ENCODE measurements at places on chromosomes 5 and 9. TPM values are rescaled to one million over a fixed set of nuclear protein-coding genes. Genes with fewer than 3 reads are reported as not detected.
A peak's percentile ranks its signal among the peaks of the same experiment; 100 is the strongest.

Gene SLC6A18
- polyA plus RNA-seq = 0.11 TPM

Gene MAP1B
- 50.2 TPM for polyA plus RNA-seq

Gene PTPA
- polyA plus RNA-seq = 94.0 TPM

Gene GABRA6
- polyA plus RNA-seq = not detected

Gene IL13
- polyA plus RNA-seq = not detected

Gene NCS1
- polyA plus RNA-seq = 31.8 TPM

Gene SPAG8
- 5.7 TPM for polyA plus RNA-seq

Gene EIF4E1B
- not detected for polyA plus RNA-seq

Gene NUP155
- 30.1 TPM for polyA plus RNA-seq

Gene PCDHGA5
- 2.3 TPM for polyA plus RNA-seq

Gene NOXA1
- polyA plus RNA-seq = 10.9 TPM

Gene KIAA1958
- 5.7 TPM for polyA plus RNA-seq

Gene DAB2IP
- 33.4 TPM for polyA plus RNA-seq

DNA sequence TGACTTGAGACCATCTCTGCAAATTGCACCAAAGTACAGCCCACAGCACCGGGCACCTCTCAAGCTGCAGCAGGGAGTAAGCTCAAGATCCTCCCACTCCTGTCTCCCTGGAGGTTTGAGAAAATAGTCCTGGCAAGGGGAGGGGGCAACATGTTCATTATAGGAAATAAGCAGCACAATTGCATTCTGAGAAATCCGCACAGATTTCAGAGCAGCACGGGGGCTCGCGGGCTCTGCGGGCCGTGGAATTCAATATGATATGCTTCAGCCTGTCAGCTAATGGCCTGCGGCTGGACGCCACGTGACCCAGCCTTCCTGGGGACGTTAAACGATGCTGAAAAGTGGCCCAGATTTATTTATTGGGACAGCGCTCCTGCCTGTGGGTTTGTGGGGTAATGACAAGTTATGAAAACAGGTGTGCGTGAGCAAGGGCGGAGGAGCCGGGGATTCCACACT, 156.4 kb downstream of the DAB2IP start:
- no peak for DNase-seq

DNA sequence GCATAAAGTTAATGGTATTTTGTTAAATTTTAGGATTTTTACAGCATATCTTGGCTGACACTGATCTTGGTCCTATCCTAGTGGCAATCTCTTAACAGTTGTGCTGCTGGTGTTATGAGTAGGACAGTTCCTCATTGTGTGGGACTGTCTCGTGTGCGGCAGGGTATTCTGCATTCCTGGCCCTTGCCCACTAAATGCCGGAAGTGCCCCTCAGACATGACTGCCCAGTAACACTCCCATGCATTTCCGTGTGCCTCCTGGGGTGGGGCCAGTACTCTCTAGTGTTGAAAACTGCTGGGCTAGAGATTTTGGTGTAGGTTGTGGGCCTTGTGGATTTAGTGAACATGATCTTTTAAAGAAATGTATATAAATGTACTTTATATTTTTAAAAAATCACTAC, 227.1 kb upstream of the DMRT1 start:
- DNase-seq = no peak

DNA sequence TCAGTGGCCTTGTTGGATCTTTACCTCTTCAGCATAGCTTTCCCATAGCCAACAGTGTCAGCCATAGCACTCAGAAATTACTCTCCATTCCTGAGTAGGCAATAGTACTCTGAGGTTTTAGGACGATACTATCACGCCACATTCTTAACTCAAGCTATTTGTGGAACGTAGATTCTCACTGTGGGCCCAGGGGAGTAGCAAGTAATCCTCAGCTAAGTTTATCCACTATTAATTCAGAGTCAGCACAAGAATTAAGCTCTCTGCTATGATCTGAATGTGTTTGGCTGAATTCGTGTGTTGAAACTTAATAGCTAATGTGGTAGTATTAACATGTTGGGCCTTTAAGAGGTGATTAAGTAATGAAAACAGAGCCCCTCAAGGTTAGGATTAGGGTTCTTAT, 858.8 kb upstream of the NUDT12 start:
- DNase-seq = no peak

DNA sequence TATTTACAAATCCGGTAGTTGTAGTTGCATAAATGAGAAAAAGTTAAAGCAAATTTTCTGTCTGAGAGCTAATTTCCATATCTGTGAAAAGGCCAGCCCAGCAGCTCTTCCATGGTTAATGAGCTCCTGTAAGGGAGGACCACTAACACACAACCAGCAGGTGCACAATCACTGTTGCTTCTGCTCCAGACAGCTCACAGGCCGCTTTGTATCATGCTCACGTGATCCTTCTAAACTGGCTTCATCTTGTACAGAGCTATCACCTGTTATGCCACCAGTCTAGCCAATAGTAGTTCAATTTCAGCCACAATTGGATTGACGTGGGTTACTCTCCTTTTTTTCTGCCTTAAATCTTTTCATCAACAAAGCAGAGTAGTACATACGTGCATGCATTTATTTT, 38.3 kb upstream of the FBXL17 start:
- no peak for DNase-seq

- DNase-seq = no peak
Measured at GRCh38 chr5:124773315-124774311, 27.2 kb upstream of the ZNF608 start.

DNA sequence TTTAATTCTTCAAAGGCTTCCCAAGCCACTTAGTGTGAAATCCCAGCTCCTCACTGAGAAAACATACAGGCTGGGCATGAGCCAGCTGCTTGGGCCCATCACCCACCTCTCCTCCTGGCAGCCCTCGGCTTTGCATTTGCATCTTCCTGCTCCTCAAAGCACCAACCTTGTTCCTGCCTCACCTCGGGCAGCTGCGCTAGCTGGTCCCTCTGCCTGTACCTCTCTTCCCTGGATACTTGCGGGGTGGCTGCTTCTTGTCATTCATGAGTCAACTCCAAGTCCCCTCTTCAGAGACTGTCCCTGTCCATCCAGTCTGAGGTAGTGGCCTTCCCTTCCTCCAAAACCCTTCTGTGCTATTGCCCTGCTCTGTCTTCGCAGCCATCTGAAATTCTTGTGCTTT, 116.1 kb upstream of the CXCL14 start:
- no peak for DNase-seq

- no peak for DNase-seq
Measured at GRCh38 chr9:72949244-72949582, 3.6 kb downstream of the ALDH1A1 start.

- DNase-seq = peak; percentile 18
Measured at GRCh38 chr9:928363-929042, 48.0 kb upstream of the DMRT3 start.

- DNase-seq = peak; percentile 14
Measured at GRCh38 chr9:76818271-76818670, 54.0 kb downstream of the PCA3 start.

DNA sequence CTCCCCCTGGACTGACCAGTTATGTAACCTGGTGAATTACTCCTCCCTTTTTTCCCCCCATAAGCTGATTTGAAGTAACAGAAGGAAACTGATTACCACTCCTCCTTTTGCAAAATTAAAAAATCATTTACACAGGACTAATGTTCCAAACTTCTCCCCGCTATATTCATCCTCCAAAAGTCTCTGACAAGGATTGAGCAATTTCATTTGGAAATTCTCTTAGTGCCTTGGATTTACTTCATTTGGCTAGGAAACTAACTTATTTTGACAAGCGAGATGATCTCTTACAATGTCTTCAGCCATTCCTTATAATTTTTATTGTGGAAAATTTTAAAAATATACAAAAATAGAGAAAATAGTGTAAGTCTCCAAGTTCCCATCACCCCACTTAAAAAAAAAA, 15.4 kb upstream of the B4GALT1 start:
- DNase-seq = no peak

DNA sequence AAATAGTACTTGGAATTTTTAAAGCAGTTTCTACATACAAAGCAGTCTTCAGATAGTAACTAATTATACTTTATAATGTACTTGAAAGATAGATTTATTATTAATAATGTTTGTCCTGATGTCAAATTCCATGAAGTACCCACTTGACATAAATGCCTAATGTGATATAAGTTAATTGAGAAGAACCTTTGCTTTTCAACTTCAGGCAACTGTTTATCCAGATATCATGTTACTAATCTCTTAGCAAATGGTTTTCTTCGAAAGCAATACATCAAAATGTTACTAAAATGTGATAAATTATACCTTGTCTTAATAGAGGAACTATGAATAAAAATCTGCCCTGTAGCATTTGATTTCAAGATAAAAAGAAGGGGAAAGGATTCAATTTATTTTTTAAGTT, 146.8 kb upstream of the FBXL17 start:
- DNase-seq = no peak

DNA sequence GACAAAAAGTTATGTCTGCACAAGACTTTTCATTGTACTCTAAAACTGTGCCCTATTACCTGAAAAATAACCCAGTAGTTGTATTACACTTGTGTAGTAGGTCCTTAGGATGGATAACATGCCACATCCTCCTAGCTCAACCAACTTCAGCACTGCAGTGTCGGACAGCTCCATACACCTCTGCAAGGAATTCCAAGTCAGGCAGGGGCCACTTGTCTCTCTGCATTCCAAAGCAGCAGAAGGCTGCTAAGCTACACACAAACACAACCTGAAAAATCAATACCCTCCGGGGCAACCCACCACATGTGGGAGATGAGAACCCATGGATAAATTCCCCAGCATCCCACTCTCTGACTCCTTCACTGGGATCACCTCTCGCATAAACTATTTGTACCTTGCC, 50.2 kb downstream of the MED10 start:
- DNase-seq = peak; percentile 8

DNA sequence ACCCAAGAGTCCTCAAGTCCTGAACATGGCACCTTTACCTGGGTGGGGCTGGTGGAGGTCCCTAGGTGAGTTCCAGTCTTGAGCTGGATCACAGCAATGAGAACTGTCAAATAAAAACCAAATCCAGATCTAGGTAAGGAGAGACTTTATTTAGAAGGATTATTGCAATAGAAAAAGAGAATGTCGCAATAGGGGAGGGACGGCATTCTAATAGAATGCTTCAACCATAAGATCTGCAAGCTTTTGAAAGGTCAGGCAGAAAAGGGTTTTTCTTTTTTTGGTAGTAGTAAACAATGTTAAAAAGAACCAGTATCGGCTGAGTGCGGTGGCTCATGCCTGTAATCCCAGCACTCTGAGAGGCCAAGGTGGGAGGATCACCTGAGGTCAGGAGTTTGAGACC, 5.2 kb upstream of the GCNT1 start:
- no peak for DNase-seq

DNA sequence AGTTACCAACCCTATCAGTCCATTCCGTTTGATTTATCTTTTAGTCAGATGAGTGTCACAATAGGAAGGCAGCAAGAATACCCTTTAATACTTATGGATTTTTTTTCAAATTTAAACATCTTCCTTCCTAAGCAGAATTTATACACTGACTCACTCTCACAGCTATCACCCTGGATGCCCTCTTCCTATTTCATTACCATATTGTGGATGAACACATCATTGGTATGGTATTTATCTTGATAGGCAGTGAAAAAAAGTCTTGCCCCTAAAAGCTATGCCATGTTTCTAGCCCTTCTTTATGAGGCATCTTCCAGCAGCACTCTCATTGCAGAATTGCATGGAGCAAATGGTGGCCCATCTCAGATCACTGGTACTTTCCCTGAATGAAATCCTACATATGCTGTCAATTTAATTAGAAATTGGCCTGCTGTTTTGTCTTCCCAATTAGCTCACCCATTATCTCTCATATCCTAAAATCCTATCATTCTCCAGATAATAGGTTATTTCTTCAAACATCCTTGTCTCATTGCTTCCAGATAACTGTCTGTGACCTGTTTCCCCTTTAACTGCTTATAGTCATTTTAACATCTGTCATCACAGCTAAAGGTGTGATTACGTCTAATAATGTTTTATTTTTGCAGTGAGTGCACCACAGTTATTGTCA, 433.5 kb upstream of the POU5F2 start:
- DNase-seq = no peak

DNA sequence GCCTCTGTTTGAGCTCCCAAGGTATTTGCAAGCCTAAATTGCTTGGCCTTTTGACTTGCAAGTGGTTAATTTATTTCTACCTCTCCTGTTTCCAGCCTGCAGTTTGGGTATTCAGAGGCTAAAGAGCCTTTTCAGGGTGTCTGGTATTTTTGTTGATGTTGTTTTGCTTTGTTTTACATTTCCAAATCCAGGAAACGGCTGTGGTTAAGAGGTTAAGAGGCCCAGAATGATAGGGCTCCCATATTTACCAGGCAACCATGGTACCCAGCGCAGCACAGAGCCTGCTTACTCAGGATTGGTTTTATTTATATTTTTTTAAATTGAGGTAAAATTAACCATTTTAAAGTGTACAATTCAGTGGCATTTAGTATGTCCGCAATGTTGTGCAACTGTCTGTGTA, 92.1 kb downstream of the PDZD2 start:
- DNase-seq = no peak

DNA sequence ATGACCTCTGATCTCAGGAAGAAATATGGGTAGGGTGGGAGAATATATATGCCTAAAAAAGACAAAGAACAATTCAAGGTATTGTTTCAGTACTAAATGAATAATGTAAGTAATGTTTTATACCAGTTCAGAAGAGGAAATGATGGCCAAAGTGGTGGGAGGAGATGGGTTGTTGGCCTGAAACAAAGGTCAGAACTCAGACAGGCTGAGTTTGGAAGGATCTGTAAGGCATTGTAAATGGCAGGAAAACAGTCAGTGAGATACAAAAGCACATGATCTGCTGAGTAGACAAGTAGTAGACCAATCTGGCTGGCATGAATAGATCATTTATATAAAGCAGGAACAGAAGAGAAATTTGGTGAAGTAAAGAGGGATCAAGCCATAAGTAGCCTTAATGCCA, 175.8 kb upstream of the PLCXD3 start:
- DNase-seq = no peak

- DNase-seq = no peak
Measured at GRCh38 chr5:101783241-101784013, 512.7 kb downstream of the SLCO4C1 start.

DNA sequence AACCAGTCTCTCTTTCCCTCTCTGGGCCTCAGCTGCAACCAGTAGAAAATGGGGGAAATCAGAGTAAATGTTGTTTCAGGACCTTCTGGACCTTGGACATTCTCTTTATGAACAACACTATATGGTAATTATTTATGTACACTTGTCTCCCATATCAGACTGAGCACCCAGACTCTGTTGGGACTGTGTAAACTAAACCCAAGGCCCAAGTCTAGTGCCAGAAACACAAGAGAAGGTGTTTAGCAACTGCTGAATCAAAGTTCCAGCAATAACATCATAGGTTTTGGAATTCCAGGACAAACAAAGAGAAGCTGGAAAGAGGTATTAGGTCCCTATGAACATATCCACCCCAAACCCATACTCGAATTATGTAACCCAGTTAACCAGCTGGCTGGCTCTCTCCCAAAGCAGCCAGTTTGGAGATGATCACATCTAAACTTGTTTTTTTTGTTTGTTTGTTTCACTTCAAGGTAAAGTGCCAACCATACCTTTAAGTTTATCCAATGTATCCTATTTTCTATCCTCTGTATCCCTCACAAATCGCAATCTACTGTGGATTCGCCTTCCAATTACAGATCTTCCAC, 1.9 kb upstream of the RNF38 start:
- no peak for DNase-seq

GRCh38 chr5:179375831-179376365, 30.6 kb upstream of the ADAMTS2 start:
- DNase-seq = no peak

Measured in left renal pelvis (tissue), 4 donors.